Activated T-cell treated with anti-CD3 and anti-CD28 coated beads, Interleukin-2, amount 50 U/mL, for 1 hour (primary cell): ENCODE measurements at places on chromosomes 5 and 9.

GRCh38 chr5:138438724-138439476 lies at the start of gene REEP2:
TSS of gene REEP2 (plus strand) at chr5:138439057. CDS start at chr5:138439209, 152 bp downstream.
- DNase-seq = peak; percentile 67

DNA sequence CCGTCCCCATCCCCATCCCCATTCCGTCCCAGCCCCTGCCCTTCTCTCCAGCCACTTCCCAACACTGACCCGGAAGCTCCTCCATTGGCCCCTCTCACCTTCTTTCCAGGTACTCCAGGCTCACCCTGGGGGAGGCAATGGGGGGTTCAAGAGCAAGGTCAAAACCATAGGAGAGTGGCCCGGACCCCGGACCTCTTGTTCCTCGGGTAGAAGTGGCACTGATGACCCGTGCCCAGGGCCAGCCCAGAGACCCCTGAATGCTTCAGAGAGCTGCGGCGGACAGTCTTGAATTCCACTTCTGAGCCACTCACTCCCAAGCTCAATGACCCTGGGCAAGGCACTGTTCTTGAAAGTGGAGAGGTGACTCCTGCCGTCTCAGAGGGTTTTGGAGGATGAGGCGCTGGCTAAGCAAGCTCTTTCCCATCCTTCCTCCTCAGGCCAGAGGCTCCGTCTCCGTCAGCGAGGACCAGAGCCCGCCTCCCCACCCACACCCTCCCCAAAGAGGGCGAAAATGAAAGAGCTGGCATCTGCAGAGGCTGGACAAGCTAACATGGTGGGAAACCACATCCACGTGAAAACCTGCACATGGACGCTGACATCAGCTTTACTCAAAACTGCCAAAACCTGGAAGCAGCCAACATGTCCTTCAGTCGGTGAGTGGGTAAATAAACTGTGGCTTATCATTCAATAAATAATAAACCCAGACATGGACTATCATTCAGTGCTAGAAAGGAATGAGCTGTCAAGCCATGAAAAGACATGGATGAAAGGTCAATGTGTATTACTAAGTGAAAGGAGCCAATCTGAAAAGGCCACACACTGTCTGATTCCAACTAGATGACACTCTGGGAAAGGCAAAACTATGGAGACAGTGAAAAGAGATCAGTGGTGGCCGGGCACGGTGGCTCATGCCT lies 27.3 kb upstream of the PHYKPL start:
- DNase-seq = no peak

DNA sequence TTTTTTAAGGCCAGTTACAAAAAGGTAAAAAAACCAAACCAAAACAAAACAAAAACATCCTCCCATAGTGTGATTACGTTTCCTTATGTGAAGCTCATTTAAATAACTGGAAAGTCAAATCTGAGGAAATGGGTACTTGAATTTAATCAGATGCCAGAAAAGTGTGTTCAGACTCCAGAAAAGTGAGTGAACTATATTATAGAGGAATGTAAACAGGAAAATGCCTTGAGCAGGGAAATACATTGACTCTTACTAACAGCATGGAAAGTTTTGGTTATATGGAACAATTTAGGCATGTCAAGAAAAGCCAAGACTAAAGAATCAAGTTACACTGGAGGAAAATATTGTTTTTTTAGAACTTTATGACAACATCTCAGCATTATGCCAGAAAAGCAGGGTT lies 37.8 kb upstream of the RNF20 start:
- no peak for DNase-seq

DNA sequence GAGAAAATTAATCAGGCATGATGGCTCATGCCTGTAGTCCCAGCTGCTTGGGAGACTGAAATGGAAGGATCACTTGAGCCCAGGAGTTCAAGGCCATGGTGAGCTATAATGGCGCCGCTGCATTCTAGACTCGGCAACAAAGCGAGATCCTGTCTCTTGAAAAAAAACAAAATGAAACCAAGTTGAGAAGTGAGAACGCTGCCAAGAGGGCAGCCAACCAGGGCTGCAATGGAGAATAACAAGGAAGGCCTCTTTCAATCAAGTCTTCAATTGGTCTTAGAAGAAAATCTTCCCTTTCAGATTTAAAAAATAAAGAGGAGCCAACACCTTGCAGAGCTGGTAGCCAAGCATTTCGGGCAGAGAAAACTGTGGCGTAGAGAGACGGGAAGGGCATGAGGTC lies 14.7 kb downstream of the KIAA1958 start:
- DNase-seq = no peak

GRCh38 chr5:88770276-88771257 lies 112.4 kb downstream of the MEF2C start:
- no peak for DNase-seq
